ENCODE measurements at places on chromosomes 3 and 15.
A peak's percentile ranks its signal among the peaks of the same experiment; 100 is the strongest.

DNA sequence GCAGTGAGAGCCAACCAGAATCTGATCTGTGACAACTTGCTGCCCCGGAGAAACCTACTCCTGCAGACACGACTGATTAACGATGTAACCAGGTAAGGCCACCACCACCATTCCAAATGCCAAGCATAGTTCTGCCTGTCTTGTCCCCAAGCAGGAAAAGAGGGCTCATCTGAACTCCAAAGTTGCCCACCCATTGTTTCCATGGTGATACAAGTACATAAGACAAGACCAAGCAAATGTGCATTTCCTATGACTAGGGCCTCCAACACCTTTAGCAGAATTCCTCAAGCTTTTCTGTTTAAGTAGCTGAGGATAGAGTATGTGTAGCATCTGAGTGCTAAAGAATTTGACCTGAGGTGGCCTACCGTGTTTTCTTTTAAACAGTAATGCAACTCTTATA, 290.7 kb downstream of the RYR3 start:
- no peak for DNase-seq

DNA sequence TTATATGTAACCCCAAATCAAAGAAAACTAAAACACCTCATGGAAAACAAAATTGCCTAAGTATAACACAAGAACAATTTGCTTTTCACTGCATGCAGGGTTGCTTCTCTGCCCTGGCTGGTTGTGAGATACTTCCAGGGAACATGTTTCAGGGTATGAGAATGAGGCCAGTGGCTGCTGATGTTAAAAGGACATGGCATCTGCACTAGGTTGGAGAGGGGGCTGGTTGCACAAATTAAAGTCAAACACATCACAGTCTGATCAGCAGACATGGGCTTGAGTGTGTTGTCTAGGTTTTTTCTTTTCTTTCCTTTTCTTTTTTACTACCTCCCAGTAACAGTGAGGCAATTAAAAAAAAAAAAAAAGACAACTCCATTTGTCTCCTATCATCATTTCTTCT, 374.9 kb downstream of the MCTP2 start:
- no peak for DNase-seq

- DNase-seq, result no peak
Measured at GRCh38 chr3:176905331-176905730, 292.0 kb downstream of the TBL1XR1 start.

DNA sequence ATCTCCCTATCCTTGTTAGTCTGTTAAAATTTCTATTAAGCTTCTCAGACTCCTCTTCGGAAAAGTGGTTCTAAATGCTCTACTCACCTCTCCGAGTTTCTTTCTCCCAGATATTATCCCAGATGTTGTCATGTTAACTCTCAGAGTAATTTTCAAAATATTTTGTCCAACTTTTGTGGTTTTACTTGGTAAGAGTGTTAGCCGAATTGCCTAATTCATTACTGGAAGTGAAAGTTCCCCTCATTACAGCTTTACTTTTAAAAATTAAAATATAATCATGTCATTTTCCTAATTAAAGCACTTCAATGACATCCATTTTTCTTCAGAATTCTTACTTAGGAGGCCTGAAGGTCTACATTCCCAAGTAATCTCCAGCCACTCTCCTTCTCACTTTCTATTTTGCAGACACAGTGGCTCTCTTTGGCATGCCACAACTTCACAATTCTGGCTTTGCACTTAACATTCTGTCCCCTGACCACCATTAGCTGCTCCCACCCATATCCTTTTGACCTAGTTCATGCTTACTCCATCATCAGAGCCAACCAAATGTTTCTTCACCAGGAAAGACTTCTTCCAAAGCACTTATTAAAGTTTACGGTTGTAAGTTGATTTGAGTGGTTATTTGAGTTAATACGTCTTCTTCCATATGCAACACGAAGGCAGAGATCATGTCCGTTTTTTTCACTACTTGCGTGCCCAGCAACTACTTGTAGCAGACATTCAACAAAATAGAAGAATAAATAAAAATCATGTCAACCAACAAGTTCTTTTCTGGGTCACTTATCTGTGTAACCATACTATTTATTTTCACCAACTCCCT, 10.2 kb upstream of the TIPARP start:
- DNase-seq, result no peak

- DNase-seq, result no peak
Measured at GRCh38 chr3:71625676-71626075, 42.1 kb upstream of the FOXP1 start.

DNA sequence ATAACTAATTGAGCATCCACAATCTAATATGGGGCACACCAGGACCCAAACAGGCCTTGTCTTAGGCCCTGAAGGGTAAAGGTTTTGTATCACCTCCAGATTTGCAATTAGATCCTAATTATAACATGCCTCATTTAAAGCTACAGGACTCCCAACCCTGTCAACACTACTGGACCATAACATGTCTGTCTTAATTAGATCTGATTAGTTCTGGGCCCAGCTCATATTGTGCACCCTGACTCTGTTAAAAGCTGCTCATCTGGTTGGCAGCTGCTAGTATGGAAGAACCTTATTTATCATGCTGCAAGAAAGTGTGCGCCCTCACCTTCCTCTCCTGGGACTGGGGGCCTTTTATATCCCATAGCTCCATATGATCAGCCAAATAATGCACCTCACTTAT, 457.8 kb downstream of the ROBO1 start:
- DNase-seq, result no peak

DNA sequence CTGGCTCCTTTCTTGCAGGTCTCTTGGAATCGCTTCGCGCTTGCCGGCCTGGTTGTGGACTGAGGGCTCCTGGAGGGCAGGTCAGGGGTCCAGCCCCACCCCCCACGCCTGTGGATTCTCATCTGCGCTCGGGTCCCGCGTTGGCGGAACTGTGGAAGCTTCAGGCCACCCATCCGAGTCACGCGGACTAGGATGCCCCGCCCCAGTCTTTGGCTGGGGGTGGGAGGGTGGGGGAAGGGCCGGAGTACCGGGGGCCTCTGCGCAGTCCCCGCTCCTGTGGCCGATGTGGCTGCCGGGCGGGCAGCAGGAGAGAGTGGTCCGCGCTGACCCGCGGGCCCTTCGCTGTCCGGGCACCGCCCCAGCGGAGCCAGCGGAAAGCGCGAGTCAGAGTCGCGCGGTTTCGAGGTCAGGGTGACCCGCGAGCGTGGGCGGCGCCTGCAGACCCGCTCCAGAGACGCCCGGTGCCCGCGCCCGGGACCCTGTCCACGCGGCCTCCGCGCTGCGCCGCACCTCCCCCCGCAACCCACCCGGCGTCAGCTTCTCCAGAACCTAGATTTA, 114.2 kb downstream of the KLF13 start:
- DNase-seq, result no peak

GRCh38 chr3:165640031-165640430, 197.2 kb downstream of the BCHE start:
- DNase-seq, result no peak

- DNase-seq, result peak; percentile 61
Measured at GRCh38 chr15:101088788-101089578, 162.9 kb downstream of the CHSY1 start.

GRCh38 chr15:81887912-81888311, 157.9 kb downstream of the MEX3B start:
- DNase-seq, result peak; percentile 82

- DNase-seq, result peak; percentile 21
Measured at GRCh38 chr3:98741121-98741716, 21.9 kb upstream of the ST3GAL6 start.

GRCh38 chr3:192332386-192333291, 394.7 kb downstream of the FGF12 start:
- no peak for DNase-seq

DNA sequence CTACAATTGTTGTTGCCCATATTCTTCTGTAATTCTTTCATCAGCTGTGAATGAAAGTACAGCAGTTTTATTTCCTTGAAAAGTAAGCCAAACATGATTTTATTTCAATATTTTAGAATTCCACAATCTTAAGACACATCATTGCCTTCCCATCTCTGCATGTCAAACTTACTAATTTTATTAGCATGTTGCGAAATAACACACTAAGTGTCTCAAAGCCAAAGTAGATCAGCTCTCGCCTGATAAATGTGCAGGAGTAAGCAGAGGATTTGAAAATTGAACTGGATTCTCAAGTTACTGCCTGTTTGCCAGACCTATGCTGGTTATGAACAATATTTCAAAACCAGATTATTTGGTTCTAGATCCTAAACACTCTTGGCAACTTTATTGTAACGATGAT, 25.7 kb downstream of the TGFBR2 start:
- DNase-seq, result peak; percentile 47

- DNase-seq, result peak; percentile 87
Measured at GRCh38 chr15:75720787-75721479, 8.3 kb upstream of the CSPG4 start.

- DNase-seq, result peak; percentile 77
Measured at GRCh38 chr3:10371167-10371566, 50.3 kb upstream of the SEC13 start.

All from MCF 10A (cell line).